ENCODE measurements at places on chromosomes 13 and 19.

- DNase-seq, result peak; percentile 41
Observed at GRCh38 chr13:98068521-98068920, 74.4 kb upstream of the FARP1 start.

GRCh38 chr13:46154136-46154801 lies 27.7 kb downstream of the LCP1 start:
- DNase-seq, result no peak

GRCh38 chr19:21907516-21907915 lies 71.5 kb upstream of the ZNF43 start:
- DNase-seq, result no peak

DNA sequence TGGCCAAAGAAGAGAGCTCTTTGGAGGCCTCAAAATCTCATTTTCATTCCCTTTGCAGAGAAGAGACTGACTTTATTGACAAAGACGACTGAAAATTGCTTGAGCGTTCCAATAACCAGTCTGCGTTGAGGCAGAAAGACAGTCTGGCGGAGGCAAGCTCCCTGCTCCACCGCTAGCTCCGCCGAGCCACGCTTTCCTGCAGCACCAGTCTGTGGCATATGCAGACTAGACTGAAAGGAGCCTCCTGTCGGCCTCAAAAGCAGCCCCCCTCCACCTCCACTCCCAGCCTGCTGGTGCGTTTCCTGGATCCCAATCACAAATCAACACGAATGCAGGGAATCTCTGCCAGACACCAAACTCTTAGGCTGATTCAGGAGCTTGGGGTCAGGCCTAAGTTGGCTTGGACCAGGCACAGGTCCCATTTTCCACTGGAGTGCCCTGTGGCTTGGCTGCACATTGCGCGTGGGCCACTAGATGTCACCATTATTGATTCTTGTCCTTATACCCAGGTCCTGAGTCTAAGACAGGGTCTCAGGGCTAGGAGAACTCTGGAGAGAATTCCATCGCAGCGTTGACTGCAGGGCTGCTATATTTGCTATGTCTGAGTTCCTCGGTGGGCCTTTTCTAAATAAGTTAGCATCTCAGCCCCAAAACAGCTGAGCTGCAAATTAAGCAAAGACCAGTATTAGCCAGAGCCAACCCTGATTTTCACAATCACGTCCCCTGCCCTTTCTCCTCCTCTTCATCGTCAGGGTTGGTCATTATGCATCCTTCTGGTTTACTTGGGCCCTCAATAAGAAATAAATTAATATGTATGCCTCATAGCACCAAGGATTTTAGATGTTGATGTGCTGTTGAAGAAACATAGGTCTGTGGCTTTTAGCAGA lies 5.2 kb upstream of the ZNF507 start:
- peak; percentile 76 for DNase-seq

DNA sequence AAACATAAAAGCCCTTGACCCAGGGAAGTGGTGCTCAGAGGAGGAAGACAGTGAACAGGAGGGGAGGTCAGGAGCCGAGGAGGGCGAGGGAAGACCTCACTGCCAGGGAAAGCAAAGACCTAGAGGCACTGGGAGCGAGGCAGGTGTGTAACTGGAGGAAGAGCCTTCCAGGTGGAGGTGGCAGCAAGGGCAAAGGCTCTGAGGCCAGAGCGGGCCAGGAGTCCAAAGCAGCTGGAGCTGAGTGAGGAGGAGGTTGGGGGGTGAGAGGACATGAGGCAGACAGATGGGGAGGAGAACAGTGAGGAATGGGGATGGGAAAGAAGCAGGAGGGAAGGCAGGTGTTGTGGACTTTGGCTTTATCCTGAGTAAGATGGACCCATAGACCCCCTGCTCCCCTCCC lies 3.7 kb downstream of the UPK1A start:
- no peak for DNase-seq

DNA sequence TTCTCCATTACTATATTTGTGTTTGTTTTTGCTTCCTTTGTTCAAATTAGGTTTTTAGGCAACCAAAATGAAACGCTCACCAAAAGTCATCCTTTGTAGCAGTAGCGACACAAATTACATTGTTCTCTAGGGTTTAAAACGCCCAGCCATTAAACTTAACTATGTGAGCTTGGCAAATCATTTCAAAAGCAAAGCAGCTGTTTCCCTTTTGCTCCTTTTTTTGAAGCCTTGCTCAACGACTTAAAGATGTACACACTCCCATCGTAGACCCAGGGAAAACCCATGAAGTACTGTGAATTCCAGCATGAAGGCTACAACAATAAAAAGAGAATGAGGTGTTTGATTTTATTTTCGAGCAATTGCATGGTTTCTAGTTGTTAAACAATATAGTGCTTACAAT lies 106.7 kb downstream of the RAP2A start:
- no peak for DNase-seq

DNA sequence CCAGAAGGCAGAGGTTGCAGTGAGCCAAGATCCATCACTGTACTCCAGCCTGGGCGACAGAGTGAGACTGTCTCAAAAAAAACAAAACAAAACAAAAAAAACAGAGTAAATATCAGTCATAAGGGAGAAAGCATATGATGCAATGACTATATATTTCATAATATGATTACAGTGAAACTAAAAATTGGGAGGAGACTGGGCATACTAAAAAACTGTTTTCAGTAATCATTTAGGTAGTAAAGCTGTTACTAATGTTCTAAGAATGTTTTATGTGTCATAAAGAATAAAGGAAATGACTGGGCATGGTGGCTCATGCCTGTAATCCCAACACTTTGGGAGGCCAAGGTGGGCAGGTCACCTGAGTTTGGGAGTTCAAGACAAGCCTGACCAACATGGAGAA lies 15.9 kb downstream of the ZNF573 start:
- DNase-seq, result no peak

GRCh38 chr19:31339411-31339810 lies 9.8 kb downstream of the TSHZ3 start:
- peak; percentile 79 for DNase-seq

Data from NCI-H82 (cell line).